ENCODE measurements at places on chromosomes 7 and 10. TPM values are rescaled to one million over a fixed set of nuclear protein-coding genes. Genes with fewer than 3 reads are reported as not detected.

SYT15B gene
- 0.18 TPM for total RNA-seq

DNA sequence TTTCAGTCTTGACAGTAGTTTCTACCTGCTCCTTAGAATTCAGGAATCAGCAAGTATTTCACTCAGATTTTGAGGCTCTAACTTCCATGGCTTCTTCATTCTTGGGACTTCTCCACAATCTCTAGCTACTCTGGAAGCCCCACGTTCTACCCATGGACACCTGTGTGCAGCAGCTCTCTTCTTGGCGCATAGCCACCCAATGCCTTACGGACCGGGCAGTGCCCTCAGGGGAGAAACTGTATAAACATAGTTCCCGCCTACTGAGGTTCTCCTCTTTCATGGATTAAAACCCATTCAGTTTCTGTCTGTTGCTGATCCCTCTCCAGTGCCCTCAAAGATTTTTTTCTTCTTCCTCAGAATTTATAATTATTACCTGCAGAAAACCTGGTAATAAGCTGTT lies 177.1 kb downstream of the SORCS1 start:
- no peak for DNase-seq
- H3K4me1 ChIP-seq: no peaks in the 10 kb centered on the region
- no peak overlapping the region for H3K27ac ChIP-seq

GRCh38 chr7:28580665-28581064 lies 168.3 kb downstream of the CREB5 start:
- H3K4me1 ChIP-seq: peaks cover 10% of the 10 kb centered on the region
- no peak overlapping the region for H3K4me3 ChIP-seq
- H3K27me3 ChIP-seq: peaks cover 8% of the 10 kb centered on the region
- no peak for DNase-seq

MLLT10 gene
- total RNA-seq: 54.6 TPM

SMARCD3 gene
- total RNA-seq: 5.9 TPM
